Neural progenitor cell (in vitro differentiated cells): ENCODE measurements at places on chromosomes 3 and 15. TPM values are rescaled to one million over a fixed set of nuclear protein-coding genes. Genes with fewer than 3 reads are reported as not detected.

Gene NR2C2
- 35.6 and 57.3 TPM in 2 replicates for total RNA-seq

Gene SLC7A14
- total RNA-seq = under 0.01 TPM in 1 of 2 replicates, not detected in the other

- H3K4me1 ChIP-seq = peaks cover 12% of the 10 kb centered on the region
- no peak for DNase-seq
- no peak overlapping the region for H3K27ac ChIP-seq
These were observed 1.5 kb downstream of the ACAD11 start for GRCh38 chr3:132657869-132658747.

GRCh38 chr3:42732829-42733459, 30.3 kb upstream of the HHATL start:
- no peaks in the 10 kb centered on the region for H3K36me3 ChIP-seq
- H3K27me3 ChIP-seq = no peaks in the 10 kb centered on the region
- no peak for DNase-seq

DNA sequence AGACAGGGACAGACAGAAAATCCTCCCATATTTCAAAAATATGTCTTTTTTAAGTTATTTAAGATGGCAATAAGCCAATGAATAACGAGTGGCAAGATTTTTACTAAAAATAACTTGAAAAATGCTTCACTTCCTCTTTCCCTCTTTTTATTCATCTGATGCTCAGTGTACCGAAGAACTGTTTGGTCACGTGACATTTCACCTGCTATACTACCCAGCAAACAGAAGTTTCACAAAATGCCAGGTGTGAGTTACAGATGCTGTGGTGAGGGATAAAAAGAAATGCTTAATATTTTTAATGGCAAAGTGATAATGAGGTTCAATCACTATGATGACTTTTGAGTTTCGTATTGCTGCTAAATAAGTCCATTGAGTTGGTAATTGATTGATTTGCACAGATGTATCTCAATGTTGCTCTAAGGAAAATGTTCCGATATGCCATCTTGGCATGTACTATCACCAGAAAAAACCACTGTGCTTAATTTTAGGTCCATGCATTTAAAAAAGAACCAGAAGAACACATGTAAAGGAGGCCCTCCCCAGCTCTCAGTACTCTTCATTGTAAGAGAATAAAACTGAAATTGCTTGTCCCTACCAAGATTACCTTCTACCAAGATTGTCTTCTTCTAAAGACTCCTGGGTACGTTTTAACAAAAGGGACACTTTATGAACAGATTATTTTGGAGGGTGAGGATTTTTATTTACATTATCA, 26.0 kb upstream of the SEC62 start:
- H3K27ac ChIP-seq = no peak overlapping the region
- H3K4me3 ChIP-seq = no peak overlapping the region
- no peaks in the 10 kb centered on the region for H3K27me3 ChIP-seq
- no peaks in the 10 kb centered on the region for H3K4me1 ChIP-seq
- no peaks in the 10 kb centered on the region for H3K36me3 ChIP-seq

- H3K27ac ChIP-seq = no peak overlapping the region
- H3K4me3 ChIP-seq = no peak overlapping the region
- no peaks in the 10 kb centered on the region for H3K36me3 ChIP-seq
These were observed 12.8 kb downstream of the RTP1 start for GRCh38 chr3:187210091-187210490.

- no peak for DNase-seq
- no peaks in the 10 kb centered on the region for H3K36me3 ChIP-seq
- H3K27ac ChIP-seq = no peak overlapping the region
- H3K27me3 ChIP-seq = no peaks in the 10 kb centered on the region
These were observed 287.6 kb upstream of the STT3B start for GRCh38 chr3:31244929-31245817.

GRCh38 chr3:68819361-68819760, 113.0 kb downstream of the TAFA4 start:
- DNase-seq = no peak
- no peaks in the 10 kb centered on the region for H3K36me3 ChIP-seq
- H3K27me3 ChIP-seq = no peaks in the 10 kb centered on the region
- no peak overlapping the region for H3K4me3 ChIP-seq
- H3K4me1 ChIP-seq = no peaks in the 10 kb centered on the region

DNA sequence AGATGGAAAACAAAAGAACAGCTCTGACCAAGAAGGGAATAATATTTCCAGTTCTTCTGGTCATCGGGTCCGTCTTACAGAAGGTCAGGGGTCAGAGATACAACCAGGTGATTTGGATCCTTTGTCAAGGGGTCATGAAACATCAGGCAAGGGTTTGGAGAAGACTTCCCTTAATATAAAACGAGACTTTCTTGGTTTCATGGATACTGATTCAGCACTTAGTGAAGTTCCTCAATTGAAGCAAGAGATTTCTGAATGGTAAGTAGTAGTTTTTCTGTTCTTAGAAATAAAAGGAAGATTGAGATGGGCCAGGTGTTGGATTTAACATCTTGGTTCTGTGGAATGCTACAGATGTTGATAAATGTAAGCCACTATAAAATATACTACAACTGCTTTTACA, 9.5 kb downstream of the MGA start:
- peaks cover 5% of the 10 kb centered on the region for H3K36me3 ChIP-seq
- DNase-seq = no peak
- H3K27me3 ChIP-seq = no peaks in the 10 kb centered on the region
- no peaks in the 10 kb centered on the region for H3K4me1 ChIP-seq
- no peak overlapping the region for H3K27ac ChIP-seq

DNA sequence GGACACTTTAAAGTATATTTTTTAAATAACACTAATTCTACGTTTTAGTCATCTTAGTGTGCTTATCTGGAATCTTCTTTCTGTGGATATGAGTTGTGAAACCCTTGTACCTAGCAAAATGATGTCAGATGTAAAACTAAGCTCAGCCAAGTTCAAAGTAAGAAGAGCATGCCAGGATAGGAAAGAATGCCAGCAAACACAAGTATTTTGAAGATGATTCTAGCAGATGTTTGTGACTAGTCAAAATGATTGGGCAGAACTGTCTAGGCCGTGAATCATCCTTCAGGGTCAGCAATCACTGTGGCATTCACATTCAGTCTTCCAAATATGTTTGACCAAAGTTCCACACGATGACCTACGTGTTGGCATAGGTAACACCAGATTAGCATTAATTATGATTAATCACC, 5.4 kb upstream of the PLOD2 start:
- no peak overlapping the region for H3K27ac ChIP-seq
- no peak for DNase-seq
- no peaks in the 10 kb centered on the region for H3K36me3 ChIP-seq
- no peaks in the 10 kb centered on the region for H3K4me1 ChIP-seq

- no peaks in the 10 kb centered on the region for H3K4me1 ChIP-seq
- DNase-seq = no peak
- H3K36me3 ChIP-seq = no peaks in the 10 kb centered on the region
- H3K27ac ChIP-seq = no peak overlapping the region
These were observed 125.5 kb downstream of the RBMS3 start for GRCh38 chr3:29406291-29406832.

Gene HIGD2B
- total RNA-seq = not detected in 2 replicates

GRCh38 chr3:100329800-100330489, 4.6 kb upstream of the NIT2 start:
- H3K27me3 ChIP-seq = peaks cover 16% of the 10 kb centered on the region
- DNase-seq = no peak
- H3K4me3 ChIP-seq = no peak overlapping the region
- no peak overlapping the region for H3K27ac ChIP-seq

DNA sequence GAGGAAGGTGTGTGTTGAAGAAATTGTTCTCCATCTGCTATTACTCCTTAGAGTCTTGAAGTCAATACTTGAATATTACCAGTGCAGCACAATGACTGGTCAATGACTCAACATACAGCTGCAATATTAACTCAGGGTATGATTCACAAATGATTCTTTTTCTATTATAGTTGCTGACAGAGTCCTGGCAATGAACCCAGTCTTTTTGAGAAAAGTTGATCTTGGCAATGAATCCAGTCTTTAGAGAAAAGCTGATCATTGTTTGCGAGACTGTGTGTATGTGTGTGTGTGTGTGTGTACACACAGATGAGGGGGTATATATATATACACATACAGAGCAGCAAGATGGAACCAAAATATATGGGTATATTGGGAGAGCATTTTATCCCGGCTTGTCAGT, 315.1 kb downstream of the ZNF385D start:
- no peaks in the 10 kb centered on the region for H3K4me1 ChIP-seq
- no peaks in the 10 kb centered on the region for H3K36me3 ChIP-seq
- DNase-seq = no peak
- no peak overlapping the region for H3K4me3 ChIP-seq
- H3K27ac ChIP-seq = no peak overlapping the region

Gene SCN11A
- total RNA-seq = 0.69 and 0.81 TPM in 2 replicates

- no peak for DNase-seq
- H3K4me1 ChIP-seq = peaks cover 6% of the 10 kb centered on the region
- no peaks in the 10 kb centered on the region for H3K27me3 ChIP-seq
These were observed 49.1 kb downstream of the PCOLCE2 start for GRCh38 chr3:142839831-142840230.

Gene PLA2G4D
- total RNA-seq = not detected in 2 replicates

Gene ARL8B
- total RNA-seq = 29.2 and 39.3 TPM in 2 replicates

Gene PP2D1
- not detected in 2 replicates for total RNA-seq

DNA sequence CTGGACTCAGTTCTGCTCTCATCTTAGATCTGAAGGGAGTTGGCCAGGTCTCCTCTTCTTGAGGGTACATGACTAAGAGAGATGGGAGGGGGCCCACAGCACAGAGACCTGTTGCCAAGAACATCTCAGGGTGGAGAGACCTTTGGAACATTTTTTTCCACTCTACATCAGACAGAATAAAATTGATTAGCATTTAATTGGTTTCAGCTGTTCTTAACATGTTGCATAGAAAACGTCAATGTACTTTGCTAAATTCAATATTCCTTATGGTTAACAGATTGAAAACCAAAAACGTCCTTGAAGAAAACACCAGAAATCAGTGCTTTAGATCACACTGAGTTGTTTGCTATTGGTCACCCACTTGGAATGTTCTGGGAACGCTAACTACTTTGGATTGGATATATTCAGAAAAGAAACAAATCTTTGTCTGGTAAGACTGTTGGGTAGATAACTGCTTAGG, 36.4 kb upstream of the FSTL1 start:
- no peak for DNase-seq
- H3K4me3 ChIP-seq = no peak overlapping the region
- H3K36me3 ChIP-seq = no peaks in the 10 kb centered on the region

GRCh38 chr3:184895350-184895749, 83.4 kb downstream of the VPS8 start:
- H3K27me3 ChIP-seq = no peaks in the 10 kb centered on the region
- H3K36me3 ChIP-seq = no peaks in the 10 kb centered on the region
- H3K4me1 ChIP-seq = peaks cover 16% of the 10 kb centered on the region
- H3K27ac ChIP-seq = no peak overlapping the region
- no peak overlapping the region for H3K4me3 ChIP-seq
- DNase-seq = no peak

DNA sequence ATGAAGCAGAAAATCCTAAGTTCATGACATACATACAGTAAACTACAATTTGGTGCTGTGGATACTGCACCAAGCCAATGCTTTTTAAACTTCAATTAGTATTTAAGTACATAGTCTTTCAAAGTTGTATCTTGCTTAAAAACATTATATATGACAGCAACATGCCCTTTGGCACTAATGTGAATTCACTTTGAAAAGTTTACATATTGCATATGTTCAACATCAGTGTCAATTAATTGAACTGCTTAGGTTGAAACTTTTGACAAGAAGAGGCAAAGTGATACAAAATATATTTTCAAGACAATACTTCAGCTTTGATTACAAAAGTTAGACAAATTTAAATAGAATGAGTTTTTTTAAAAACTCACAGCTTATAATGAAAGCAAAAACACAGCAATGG, 119.4 kb upstream of the ROBO2 start:
- no peaks in the 10 kb centered on the region for H3K4me1 ChIP-seq
- no peaks in the 10 kb centered on the region for H3K27me3 ChIP-seq
- no peak overlapping the region for H3K27ac ChIP-seq

Gene FBXW12
- total RNA-seq = 0.82 and 1.4 TPM in 2 replicates

DNA sequence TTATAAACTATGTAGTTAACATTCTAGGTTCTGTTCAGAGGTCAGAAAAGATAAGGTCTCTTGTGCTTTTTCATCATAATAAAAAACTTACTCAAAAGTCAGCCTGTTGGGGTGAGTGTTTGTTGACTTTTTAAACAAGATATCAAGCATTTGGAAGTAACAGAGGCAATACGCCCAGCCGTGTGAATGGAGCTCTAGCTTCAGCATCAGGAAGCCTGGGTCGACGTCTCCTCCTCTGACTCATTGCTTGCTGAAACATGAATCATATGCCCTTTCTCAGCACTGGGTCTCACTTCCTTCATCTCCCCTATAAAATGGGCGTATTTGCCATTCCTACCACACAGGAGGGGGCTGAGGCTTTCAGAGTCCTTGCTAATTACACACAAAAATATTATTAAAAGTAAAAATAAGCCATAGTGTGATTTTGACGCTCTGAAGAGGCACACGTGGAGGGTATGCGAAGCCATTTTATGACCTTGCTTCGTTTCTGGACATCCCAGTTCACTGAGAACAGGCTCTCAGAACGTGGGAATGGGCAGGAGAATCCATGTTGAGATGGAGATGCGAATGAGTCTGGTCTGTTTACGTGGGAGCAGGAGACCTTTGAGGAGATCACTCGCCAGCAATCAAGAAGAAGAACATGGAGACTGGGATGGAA, 220.8 kb upstream of the TPRG1 start:
- no peak for DNase-seq
- H3K4me1 ChIP-seq = peaks cover 12% of the 10 kb centered on the region
- H3K36me3 ChIP-seq = no peaks in the 10 kb centered on the region
- H3K4me3 ChIP-seq = no peak overlapping the region

GRCh38 chr3:12948371-12948770, 107.0 kb upstream of the RPL32 start:
- H3K4me3 ChIP-seq = no peak overlapping the region
- no peak for DNase-seq
- no peak overlapping the region for H3K27ac ChIP-seq
- no peaks in the 10 kb centered on the region for H3K27me3 ChIP-seq

DNA sequence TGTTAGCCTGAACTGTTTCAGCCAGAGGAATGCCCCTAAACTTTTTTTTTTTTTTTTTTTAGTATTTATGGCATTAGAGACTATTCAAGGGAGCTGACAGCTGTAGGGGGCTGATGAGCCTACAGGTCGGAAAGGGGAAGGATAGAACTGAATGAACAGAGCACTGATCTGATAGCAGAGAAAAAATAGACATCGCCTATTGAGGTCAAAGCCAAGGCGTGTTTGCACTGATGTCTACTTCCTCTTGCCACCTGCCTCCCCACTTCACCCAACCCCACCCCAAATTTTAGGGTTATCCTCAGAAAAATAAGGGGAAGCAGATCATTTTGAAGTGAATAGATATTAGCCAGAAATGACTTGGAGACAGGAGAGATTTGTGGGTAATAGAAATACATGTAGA, 3.0 kb upstream of the ZMAT3 start:
- H3K36me3 ChIP-seq = no peaks in the 10 kb centered on the region
- peaks cover 16% of the 10 kb centered on the region for H3K4me1 ChIP-seq
- no peaks in the 10 kb centered on the region for H3K27me3 ChIP-seq
- no peak overlapping the region for H3K27ac ChIP-seq
- H3K4me3 ChIP-seq = no peak overlapping the region

DNA sequence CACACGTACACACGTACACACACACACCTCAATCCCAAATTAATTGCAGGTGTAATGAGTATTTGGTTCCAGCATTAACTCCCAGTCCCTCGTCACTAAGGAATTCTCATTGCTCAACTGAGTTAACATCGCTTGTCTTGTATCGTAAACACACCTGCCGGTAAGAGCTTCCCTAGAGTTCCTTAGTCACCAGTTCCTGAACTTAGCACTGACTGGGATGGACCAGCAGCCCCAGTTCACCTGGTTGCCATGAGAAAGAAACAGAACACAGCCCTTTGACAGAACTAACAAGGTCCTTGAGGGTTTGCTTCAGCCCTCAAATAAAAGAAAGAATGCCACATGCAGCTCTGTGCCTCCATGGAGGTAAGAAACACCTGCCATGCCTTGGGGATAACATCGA, 66.3 kb upstream of the SLCO3A1 start:
- no peak overlapping the region for H3K4me3 ChIP-seq
- no peaks in the 10 kb centered on the region for H3K36me3 ChIP-seq
- DNase-seq = no peak
- no peaks in the 10 kb centered on the region for H3K27me3 ChIP-seq
- no peaks in the 10 kb centered on the region for H3K4me1 ChIP-seq
